ENCODE measurements at places on chromosomes 3 and 15. TPM values are rescaled to one million over a fixed set of nuclear protein-coding genes. Genes with fewer than 3 reads are reported as not detected.
A peak's percentile ranks its signal among the peaks of the same experiment; 100 is the strongest.

Gene CEMIP
- 131 TPM for total RNA-seq

Gene CCDC9B
- 40.3 TPM for total RNA-seq

DNA sequence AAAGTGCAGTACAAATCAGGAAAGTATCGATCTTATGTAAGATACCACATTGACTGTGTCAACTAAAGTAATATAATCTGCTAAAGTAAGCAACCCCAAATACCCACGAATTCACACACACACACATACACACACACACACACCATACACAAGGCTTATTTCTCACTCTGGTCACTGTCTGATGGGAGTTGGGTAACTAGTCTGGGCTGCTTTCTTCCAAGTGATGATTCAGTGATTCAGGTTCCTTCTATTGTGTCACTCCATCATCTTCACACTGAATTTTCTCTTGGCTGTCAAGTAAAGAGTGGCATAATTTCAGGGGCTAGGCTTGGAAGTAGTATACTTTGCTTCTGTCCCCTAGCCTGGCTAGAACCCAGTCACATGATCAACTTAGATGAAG lies 104.8 kb upstream of the CCDC54 start:
- no peak for DNase-seq

DNA sequence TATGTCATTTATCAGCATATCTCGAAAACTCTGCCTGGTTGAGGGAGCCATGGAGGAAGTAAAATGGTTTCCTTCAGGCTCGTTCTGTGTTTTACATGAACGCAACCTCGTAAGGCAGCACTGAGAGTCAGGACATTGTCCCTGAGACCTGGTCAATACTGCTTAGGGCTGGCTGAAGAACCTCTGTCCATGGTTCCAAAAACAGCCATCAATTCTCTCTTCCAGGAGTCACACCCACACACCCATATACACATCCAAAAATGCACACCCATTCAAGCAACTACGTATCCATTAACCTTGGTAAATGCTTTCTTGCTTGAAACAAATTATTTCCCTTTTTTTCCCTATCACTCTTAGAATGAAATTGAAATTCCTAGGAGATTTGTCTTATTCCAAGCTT lies 91.0 kb upstream of the CHL1 start:
- DNase-seq, result no peak

Gene IP6K2
- total RNA-seq, result 55.7 TPM

- DNase-seq, result peak; percentile 11
Measured at GRCh38 chr3:174438501-174439145, 420.5 kb upstream of the NAALADL2 start.

Gene RYK
- 161 TPM for total RNA-seq

Gene CCR9
- not detected for total RNA-seq

DNA sequence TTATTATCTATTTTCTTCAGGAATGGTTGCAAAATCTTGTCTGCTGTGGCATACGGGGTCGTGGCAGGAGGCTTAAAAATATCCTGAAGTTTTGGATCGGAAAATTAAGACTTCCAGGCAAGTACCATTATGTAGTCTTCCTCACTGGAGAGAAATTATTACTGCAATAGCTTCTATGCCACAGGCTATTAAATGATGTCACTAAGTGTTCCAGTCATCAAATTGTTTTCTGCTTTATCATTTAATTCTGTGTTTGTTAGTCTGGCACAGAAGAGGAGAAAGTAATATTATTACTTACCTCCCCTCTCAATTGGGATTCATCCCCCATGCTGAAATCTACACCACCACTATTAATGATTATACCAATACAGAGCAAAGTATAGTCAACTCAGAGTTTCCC lies 378.2 kb upstream of the ALCAM start:
- DNase-seq, result no peak

DNA sequence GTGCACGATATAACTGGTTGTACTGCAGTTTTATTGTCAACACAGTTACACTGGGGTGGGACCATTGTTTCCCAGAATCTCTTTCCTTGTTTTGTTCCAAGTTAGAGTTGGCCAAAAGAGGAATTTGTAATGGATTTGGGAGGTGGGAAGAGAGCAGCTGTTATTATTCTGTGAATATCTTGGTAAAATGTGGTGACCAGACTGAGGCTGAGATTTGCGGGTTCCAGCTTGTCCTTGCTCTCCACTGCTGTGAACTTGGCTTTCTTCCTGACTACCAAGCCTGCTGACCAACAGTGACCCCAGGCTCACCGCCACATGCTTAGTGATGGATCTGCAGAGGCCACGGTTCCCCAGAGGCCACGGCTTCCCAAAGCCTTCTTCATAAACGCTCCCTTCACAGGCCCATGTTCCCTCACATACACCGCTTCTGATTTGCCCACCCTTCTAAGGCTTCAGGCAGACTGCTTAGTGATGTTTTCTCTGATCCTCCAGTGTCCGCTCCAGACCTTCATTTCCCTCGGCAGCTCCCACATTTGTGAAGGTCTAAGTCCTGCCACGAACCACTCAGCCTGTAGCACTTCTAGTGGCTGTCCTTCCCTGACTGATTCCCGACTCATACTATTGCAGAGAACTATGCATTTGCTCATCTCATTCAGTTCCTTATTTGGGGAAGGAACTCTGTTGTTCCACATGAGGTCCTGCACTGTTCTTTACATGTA lies 525.5 kb upstream of the RGMA start:
- no peak for DNase-seq

Gene GRM2
- not detected for total RNA-seq

DNA sequence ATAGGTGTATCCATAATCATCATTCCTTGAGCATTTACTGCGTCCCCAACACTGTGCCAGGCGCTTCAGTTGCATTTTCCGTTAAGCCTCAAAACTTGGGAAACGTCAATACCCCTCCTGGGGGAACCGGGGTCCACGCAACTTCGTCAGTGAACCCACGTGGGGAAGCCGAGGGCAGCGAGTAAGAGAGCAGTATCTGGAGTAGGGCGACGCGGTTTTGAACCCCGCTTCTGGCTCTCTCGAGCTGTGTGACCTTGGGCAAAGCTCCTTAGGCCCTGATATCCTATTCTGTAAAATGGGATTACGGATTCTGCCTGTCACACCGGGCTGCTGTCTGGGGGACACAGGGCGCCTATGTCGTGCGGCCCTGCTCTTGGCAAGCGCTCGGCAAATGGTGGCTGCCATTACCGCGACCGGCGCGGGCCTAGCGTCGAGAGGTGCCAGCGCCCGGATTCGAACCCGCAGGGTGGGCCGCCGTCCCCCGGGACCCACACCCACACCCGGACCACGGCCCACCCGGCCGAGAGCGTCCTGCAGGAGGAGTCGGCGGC lies 590 bp downstream of the POLG start:
- DNase-seq, result no peak

DNA sequence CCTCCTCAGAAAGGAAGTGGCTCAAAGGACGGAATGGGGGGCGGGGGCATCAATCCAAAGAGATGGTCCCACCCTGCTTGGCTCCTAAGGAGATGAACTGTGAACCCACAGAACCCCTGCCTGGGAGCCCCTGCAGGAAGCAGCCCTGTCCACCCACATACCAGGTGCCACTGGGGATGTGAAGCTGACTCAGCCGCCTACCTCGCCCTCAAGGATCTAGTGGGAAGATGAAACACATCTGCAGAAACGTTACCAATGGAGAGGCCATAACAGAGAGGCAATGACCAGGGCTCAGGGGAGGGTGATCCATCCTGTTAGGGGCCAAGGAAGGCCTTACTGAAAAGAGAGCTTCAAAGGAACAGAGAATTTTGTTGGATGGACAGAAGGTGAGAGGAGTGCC lies 35.1 kb downstream of the EAF1 start:
- no peak for DNase-seq

DNA sequence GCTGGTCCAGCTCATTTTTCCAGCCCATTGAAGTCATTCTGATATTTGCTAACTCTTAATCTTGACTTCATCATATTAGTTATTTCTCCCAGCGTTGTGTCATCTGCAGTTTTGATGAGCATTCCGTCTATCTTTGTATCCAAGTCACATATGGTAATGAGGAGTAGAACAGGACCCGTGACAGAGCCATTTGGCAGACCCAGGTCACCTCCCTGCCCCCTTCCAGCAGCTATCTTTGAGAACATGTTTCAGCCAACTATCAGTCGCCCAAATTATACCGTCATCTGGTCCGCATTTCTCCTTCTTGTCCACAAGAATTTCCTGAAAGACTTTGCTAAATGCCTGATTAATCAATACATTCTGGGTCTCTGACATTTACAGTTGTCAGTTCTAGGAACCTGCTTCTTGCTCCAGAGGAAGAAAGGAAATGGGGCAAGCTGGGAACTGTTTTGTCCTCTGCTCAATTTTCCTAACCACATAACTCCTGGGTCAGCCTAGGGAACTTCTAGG lies 347.1 kb upstream of the NR2E3 start:
- DNase-seq, result no peak

DNA sequence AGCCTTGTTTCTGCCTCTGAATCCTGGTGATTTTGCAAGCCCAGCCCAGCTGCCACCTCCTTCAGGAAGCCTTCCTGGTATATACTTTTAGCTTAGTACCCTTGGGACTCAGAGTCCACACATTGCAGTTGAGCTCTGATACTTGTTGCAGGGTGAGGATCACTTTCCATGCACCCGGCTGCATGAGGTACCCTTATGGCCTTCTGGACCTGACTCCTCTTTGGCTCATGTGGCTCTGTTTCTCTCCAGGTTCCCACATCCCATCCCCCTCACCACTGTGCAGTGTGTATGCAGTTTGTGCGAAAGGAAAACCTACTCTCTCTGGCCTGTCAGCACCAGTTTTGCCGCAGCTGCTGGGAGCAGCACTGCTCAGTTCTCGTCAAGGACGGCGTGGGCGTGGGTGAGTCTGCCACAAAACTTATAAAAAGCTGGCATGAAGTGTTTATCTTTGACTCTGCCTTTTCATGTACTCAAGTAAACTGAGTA lies 23.1 kb upstream of the P4HTM start:
- DNase-seq, result no peak

DNA sequence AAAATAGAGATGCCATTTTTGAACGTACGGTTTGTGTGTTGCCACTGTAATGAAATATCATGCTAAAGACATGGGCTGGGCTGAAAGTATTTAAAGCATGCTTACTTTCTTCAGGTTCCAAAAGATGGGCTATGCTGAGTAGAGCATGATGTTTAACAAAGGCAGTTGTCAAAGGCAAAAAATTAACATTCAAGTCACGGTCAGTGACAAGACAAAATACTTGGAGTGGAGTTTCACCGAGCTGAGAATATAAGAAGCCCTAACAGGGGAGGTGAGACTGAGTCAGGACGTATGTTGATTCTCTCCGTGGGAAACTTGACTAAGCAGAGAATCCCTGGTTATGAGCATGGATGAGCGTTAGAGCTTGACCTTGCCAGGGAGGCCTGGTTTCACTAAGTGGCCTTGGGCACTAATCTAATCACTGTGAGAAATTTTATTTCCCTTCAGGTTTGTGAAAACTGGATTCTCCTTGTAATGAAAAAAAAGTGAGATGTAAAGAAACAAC lies 218.2 kb upstream of the ADAMTS9 start:
- no peak for DNase-seq

DNA sequence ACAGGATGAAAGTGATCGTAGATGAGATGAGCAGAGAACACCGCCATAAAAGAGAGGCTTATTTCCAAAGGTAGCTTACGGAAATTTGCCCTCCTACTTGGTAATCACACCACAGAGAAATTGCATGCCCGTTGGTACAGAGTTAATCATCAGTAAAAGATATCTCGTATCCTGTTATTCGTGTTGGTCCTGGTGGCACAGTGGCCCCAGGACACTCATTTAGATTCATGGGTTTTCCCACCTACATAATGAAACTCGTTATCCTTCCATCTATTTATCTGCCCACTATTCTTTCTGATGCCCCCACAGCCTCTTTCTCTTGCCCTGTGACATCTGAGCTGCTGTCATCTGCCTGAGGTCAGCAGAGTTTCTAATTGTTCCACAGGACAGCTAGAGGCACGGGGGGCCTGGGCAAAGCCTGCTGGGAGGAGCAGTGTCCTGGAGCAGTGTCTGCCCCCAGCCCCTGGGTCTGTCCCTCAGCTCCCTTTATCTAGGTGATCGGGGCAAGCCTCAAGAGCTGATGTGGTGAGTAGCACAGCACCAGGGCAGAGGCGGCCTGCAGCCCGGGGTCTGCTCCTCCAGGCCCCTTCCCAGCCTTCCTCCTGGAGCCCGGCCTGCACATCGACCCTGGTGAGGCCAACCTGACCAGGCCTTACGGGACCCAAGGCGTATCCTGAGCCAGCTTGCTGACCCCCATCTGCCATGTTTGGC lies 42.2 kb downstream of the PXYLP1 start:
- DNase-seq, result no peak

GRCh38 chr3:151305775-151306151 lies 10.9 kb downstream of the GPR87 start:
- no peak for DNase-seq

- peak; percentile 38 for DNase-seq
Measured at GRCh38 chr3:186825294-186825821, 17.2 kb upstream of the ADIPOQ start.

DNA sequence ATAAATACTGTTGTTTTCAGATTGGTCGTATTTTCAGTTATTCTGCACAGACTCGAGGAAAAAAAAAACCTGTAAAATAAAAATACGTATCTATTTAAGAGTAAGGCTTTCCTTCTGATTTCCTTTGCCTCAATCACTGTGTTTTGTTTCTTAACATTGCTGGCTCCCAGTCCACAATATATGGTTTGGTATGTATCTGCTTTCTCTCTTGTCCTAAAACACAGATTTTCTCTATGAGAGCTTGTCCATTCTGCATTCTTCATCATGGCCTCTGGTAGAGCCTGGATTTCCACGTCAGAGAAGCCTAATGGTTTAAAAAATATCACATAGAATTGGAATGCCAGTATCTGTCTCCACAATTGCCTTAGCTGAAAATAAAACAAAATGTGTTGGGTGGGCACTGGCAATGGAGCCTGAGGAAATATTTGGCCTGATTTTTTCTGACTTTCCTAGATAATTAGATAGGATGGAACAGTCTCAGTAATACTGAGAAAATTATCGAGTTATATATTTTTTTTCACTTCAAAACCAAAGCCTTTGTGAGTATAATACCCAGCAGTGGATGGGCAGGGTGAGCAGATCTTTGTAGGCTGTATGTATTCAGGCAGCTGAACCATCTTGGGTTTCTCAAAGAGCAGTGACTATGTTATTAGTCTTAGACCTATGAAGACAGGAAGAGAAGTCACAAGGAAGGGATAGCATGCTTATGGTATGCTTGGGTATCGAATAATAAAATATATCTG lies 1.9 kb downstream of the CD200 start:
- DNase-seq, result peak; percentile 20

GRCh38 chr3:99845999-99846398 lies 28.3 kb downstream of the CMSS1 start:
- no peak for DNase-seq

GRCh38 chr3:134597390-134597970 lies 53.3 kb downstream of the KY start:
- no peak for DNase-seq

GRCh38 chr15:73944161-73945129 lies 18.2 kb downstream of the LOXL1 start:
- DNase-seq, result peak; percentile 55

Data from fibroblast of villous mesenchyme (primary cell).